NCI-H1417 treated with DMSO at 0.1 percent for 48 hours (cell line): ENCODE measurements at places on chromosomes 1 and 21.

DNA sequence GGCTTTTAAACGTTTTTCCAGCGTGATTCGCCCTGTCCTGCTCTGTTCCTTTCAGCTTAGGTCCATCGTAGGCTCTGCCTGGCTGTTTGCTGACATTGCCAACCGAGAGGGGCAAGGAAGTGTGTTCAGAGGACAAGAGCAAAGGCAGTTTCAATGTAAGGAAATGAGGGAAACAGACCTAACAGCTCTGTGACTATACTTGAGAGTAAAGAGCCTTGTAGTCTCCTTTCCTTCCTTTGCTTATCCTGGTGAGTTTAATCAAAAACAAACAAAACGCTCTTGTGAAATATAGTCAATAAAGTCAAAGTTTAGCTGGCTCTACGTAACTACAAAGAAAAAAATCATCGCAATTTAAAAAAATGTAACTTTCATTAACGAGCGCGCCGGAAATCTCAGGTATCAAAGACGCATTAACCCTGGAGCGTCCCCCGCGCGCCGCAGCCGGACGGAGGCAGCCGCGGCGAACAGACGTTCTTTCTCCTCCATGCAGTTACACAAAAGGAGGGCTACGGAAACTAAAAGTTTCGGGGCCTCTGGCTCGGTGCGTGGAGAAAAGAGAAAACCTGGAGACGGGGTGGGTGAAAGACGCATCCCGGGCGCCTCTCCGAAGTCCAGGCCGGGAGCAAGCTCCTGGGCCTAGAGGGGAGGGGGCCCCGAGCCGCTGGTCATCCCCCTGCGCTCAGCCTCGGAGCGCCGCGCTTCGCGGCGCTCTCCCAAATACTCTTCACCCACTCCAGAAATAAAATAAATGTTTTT is 617 bp upstream of the ADGRL2 start:
- DNase-seq = no peak

DNA sequence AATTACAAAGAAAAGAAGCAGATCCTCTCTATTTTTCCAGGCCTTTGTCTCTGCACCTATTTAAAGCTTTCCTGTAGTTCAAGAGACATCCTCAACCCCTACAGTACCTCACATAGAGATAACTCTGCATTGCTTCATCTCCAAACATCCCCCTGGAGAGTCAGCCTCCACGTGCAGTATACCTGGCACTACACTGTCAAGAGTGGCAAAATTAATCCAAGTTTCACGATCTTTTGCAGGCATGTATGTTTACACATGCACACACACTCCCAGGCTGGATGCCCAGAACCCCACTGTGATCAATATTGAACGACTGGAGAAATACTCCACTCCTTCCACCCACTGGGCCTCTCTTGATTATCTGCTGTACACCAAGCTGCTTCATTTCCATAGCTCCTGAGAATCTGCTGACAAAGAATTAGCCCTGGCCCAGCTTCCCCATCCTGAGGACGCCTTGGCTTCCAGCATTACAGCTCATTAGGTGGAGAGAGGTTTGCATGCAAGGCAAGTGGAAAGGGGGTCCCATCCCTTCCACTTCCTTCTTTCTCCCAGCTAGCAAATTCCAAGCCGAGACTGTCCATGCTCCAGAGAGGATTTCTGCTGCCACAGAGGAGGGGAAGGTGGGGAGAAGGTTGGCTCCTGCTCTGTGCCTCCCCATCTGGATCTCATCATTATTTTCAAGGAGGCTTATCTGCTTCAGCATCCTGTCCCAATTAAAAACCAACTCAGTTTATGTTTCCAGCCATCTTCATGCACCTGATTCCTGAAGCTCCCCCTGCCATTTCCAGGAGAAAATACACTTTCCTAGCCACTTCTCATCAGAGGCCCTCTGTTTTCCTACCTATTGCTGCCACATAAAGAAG is 66.5 kb upstream of the GOLT1A start:
- DNase-seq = no peak

DNA sequence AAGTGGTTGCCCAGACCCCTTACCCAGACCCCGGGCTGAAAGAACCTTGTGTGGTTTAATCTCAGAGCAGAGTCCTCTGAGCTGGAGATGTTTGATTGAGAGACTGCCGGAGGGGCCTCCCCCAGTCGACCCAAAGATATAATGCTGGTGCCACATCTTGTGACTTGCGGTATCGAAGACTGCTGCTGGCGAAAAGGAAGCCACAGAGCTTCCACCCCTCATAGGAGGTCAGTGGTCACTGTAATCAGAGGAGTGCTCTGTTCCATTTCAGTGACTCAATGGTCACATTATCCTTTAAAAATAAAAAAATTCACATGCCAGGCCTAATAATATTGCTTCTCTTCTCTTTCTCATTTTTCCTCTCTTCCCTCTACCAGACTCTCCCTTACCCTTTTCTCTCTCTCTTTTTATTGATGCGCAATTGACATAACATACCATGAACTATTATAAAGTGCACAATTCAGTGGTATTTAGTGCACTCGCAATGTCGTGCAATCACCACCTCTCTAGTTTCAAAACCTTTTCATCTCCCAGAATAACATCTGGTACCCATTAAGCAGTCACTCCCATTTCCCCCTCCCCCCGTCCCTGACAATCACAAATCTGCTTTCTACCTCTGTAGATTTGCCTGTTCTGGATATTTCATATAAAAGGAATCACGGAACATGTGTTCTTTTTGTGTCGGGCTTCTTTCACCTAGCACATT is 52.6 kb upstream of the LYST start:
- DNase-seq = no peak

DNA sequence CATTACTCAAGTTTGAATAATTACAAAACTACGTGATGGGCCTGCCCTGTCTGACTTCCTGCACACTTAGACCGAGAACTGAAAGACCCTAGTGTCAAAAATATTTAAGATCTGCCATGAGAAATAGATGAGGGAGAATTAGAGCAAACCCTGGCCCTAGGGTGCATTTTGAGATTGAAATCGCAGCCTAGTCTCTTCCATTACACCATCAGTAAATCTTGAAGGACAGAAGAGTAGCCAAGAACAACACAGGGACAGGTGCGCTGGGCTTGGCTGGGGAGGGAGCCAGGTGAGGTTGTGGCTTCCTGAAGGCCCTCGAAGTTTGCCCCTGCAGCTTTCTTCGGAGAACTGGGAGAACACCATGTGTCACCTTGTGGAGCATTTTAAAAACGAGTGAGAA is 36.7 kb upstream of the KIF26B start:
- DNase-seq = no peak

GRCh38 chr1:20386323-20387081 is 95.8 kb downstream of the VWA5B1 start:
- no peak for DNase-seq
